ENCODE measurements at places on chromosomes 1 and 21.
A peak's percentile ranks its signal among the peaks of the same experiment; 100 is the strongest.

- DNase-seq, result no peak
Observed at GRCh38 chr1:205179842-205180241, 31.7 kb downstream of the DSTYK start.

GRCh38 chr1:6288026-6288425 is 27.1 kb upstream of the GPR153 start:
- no peak for DNase-seq

DNA sequence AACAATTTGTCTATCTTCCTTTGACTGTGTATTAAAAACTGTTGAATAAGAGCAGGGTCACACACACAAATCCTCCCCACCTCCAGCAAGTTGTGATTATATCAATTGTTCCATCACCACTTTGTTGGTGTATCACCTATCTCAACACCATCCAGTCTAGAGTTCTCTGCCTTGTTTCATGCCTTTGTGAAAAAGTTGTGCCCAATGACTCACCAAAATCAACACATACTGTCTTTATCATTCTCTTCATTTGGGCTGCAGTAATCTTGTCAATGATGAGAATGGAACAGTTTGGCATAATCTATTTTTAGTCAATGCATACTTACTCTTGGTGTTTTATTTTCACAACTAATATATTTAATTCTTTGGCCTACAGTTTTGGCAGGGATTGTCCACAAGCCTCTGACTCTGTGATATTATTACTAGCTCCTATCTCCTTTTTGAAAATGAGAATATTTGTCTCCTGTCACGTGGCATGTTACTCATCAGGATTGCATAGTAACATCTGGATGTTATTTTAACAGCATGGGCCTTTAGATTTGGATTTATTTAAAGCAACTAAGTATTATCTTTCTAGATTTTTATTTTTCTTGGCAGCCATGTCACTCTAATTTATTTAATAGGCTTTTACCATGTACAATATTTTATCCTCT is 5.1 kb downstream of the C1orf87 start:
- DNase-seq, result no peak

DNA sequence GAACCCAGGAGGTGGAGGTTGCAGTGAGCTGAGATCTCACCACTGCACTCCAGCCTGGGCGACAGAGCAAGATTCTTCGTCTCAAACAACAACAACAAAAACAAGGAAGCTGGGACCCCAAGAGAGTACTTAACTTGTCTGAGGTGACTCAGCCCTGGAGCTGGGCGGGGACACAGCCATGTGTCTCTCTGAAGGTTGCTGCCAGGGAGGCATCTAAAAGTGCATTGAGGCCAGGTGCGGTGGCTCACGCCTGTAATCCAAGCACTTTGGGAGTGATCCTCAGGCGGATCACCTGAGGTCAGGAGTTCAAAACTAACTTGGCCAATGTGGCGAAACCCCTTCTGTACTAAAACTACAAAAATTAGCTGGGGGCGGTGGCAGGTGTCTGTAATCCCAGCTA is 7.7 kb downstream of the IFI6 start:
- no peak for DNase-seq

DNA sequence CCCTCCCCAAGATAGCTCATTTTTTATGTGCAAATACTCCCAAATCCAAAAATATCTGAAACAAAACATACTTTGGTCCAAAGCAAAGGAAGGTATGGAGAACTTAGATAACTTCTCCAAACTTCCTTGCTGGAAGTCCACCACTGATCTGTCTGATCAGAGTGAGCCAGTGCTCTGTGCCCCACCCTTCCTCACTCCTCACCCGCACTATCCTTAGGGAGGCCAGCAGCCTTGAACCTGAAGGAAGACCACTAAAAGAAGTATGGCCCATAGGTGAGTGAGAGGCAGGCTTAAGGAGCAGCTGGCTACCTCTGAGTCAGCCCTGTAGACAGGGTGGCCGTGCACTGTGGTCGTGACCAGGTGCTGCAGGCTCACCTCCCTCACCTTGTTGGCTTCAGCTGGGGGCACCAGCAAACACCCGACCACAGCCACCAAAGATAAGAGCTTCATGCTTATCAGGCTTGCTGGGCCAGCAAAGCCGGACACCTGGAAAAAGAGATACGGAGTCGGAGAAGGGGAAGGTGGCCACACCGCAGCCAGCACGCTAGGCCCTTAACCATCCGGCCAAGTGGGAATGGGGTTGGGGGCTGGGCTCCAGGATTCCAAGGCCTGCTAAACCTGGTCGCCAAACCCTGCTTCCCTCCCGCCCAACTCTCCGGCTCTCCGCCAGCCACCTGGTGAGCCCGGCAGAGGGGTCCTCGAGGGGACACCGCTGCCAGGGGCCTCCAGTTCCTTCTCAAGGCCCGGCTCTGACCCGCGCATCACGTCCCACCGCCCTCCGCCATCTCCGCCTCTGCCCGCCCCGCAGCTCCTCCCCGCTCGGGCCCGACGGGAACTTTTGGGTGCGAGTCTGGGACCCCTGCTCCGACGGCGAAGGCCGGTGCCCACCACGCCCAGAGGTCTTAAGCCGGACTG is 543 bp downstream of the TMEM9 start:
- DNase-seq, result no peak

GRCh38 chr1:8460784-8461183 is 142.9 kb downstream of the SLC45A1 start:
- DNase-seq, result no peak

GRCh38 chr1:230220907-230221306 is 153.9 kb downstream of the GALNT2 start:
- DNase-seq, result no peak

GRCh38 chr1:54010415-54011117 is 7.4 kb downstream of the LDLRAD1 start:
- no peak for DNase-seq

- no peak for DNase-seq
Observed at GRCh38 chr1:230937371-230937770, 41.3 kb downstream of the TTC13 start.

DNA sequence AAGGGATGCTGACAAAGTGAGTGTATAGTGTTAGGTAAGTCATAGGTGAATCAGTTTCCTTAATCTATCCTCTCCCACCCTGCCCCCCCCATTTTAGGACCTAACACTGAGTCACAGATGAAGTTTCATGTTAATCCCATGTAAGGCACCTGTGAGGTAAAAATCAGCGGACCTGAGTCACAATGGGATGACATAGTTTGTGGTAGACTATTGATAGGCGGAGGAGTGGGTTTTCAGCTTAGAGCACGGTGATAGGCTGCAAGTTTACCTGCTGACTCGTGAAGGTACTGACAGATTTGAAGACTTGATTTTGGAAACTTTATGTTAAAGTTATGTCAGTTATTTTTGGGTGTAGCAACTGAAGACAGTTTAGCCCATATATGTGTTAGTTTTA is 1.7 kb downstream of the TOR1AIP1 start:
- peak; percentile 61 for DNase-seq

DNA sequence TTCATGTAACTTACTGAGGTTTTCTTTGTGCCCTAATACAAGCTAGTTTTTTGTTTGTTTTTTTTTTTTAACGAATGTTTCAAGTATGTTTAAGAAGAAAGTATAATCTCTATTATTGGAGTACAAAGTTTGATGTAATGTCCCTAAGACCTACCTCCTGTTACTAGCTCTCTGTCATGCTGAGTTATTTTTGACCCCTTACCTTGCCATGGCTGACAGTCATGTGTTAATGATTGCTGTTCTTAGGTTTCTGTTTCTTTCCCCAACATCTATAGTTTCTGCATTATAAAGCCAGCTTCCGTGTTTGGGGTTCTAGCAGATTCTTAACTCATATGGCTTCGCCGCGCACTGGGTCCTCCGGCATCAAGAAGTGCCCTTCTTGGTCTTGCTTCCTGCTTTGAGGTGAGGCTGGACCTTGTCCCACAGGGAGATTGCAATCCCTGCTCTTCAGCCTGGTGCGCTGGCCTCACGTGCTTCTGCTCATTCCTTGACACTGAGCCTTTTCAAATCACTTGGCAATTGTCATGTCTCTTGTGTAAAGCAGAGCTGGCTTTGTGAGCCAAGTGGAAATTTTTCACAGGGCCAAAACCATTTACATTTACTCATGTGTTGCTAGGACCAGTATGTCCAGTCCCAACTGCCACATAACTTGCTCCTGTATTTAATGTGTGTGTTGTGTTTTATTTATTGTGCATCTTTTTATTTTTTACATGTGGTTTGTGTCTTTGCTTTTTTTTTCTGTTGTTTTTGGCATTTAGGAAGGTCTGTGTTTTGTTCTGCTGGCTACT is 135.0 kb upstream of the COL6A1 start:
- DNase-seq, result no peak

- DNase-seq, result no peak
Observed at GRCh38 chr21:34582506-34583150, 32.3 kb downstream of the RCAN1 start.

DNA sequence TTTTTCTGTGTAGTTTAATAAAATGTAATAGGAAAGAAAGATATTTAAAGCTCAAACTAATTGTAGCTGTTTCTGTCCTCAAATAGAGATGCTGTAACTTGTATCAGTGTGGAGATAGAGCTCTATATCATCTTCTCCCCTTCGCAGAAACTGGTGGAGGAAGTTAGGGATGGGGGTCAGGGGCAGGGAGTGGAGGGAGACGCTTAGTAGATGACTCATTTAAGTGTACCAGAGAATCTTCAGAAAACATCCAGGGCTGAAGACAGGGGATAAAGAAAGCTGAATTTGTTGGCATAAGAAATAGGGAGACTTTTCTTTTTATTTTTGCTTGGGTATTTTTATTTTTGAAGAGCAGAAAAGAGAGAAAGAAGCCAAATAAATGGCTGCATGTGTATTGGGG is 282.6 kb upstream of the DPYD start:
- DNase-seq, result no peak

DNA sequence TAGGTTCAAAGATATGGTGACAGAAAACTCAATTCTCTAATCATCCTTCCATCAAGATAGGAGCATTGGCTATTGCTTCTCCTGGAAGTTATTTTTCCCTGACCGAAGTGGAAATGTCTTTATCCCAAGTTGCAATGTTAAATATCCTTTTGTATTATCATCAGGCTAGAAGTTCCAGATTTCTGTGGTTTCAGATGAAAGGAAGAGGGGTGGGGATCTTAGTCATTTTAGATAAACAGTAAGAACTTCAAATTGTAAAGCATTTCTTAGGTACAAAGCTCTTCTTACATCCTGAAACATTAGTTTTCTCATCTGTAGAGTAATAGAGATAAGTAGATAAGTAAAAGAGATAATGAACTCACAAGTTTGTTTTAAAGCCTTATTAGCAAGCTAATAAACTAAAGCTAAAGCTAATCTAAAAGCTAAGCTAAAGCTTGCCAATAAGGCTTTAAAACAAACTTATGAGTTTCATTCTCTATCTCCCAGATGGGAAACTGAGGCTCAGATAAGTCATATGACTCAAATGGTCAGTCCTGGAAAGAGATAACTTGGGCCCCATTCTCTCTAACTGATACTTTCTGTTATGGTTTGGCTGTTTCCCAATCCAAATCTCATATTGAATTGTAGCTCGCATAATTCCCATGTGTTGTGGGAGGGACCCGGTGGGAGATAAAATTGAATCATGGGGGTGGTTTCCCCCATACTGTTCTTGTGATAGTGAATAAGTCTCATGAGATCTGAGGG is 99.2 kb upstream of the KCNK2 start:
- DNase-seq, result no peak

- DNase-seq, result no peak
Observed at GRCh38 chr1:44603718-44604117, 70.6 kb downstream of the TMEM53 start.

DNA sequence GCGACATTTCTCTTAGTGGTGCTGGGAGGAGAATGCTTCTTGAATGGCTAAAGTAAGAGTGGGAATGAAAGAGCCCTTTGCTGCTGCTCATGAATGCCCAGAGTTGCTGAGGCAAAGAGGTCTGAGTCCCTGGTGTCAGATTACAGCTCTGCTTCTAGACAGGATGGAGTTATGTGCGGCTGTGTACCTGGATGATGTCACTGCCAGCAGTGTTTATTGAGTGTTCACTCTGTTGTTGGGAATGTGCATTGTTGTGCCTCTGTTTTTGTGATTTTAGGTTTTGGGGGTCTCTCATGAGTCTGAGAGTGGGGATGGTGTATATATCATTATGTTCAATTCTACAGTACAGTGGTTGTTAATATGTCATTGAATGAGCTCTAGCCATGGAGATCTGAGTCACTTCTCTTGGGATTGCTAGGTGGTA is 2.7 kb downstream of the CDC14A start:
- peak; percentile 15 for DNase-seq

DNA sequence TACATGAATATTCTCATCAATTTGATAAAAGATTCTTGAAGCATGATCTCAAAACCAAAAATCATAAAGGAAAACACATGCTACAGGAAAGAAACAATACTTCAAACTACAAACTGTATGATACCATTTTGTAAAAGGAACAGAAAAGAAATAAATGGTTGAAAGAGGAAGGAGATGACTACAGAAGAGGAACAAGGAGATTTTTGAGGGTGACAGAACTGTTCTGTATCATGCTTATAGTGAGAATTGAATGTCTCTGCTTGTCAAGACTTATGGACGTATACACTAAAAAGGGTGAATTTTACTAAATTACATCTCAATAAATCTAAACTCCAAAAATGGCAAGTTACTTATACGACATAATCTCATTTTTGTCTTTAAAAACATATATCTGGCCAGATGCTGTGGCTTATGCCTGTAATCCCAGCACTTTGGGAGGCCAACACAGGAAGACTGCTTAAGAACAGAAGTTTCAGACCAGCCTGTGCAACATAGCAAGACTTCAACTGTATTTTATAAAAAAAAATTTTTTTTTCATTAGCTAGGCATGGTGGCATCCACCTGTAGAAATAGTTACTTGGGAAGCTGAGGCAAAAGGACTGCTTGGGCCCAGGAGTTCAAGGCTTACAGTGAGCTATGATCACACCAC is 125.4 kb downstream of the EIF4G3 start:
- DNase-seq, result no peak

DNA sequence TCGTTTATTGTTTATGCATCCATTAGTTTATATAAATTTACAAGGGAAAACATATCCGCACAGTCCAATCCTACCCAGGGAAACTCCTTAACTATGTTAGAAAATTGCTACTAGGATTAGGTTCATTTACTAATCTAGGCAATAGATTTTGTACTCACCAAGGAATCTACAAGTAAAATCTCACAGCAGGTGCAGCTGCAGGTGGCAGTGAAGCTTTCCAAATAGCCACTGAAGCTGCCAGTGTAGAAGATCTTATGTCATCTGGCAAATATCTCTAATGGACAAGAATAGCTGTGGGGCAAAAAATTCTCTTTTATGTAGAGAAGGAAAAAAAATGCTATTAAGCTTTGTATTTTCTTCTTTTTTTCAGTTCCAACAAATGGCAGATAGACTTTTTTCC is 963.4 kb upstream of the ADGRL4 start:
- no peak for DNase-seq

DNA sequence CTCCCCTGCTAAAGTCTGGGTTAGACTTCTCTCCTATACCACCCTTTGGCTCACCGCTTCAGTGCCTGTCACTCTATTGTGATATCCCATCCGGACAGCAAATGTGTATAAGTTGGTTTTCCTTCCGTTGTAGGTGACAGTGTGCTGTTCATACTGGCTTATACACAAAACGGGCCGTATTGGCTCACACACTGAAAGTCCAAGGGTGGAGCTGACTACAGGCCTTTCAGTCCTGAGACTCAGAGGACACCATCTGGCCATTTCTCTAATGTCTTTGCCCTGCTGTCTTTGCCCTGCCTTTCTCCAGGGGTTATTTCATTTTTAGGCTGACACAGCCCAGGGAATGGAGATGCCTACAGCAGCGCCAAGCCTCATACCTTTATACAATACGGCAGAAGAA is 90.7 kb downstream of the URB2 start:
- no peak for DNase-seq

Data from activated naive CD4-positive, alpha-beta T cell treated with Interleukin-2 at 50 U/mL for 16 hours (primary cell).